ENCODE measurements at places on chromosomes 4 and X.

- DNase-seq = peak; percentile 55
These were observed 118.2 kb upstream of the KIT start for GRCh38 chr4:54539500-54540029.

DNA sequence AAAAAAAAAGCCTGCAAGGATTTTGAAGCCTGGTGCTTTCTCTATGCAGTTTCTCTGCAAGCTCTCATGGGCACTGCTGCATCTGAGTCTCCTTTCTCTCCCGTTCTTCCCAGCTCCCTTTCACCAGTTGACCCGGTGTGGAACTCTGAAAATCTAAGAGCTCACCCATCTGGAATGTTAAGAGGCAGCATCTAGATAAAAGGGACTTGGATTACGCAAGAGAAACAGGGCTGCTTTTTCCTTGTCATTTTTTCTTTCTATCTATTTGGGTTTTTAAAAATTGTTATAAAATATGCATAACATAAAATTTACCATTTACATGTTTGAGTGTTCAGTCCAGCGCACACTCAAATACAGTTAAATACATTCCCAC, 95.2 kb upstream of the RPS6KA3 start:
- peak; percentile 66 for DNase-seq

DNA sequence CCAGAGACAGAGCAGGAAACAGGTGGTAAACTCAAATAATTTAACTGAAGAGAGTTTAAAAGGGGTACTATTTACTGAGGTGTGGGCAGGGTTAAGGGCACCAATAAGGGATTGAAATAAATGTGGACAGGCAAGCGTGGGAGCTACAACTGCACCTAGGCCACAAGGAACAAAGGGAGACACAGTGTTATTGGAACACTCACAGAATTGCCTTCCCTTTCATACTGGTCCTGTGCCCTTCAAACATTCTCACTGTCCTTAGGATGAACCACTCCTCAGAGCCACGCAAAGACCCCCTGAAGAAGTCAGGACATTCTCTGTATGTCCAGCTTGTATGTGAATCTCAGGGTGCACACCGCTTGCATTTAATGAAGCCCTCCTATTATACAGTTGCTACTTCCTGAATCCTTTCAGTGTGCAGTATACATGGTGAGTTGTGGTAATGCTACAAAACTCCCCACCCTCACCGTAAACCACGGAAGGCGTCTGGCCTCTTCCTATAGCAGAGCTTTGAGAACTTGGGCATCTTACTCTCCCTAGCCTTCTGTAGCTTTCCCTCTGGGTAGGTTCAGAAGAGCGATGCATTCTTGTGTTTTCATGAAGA, 9.6 kb upstream of the MRPL1 start:
- DNase-seq = no peak

DNA sequence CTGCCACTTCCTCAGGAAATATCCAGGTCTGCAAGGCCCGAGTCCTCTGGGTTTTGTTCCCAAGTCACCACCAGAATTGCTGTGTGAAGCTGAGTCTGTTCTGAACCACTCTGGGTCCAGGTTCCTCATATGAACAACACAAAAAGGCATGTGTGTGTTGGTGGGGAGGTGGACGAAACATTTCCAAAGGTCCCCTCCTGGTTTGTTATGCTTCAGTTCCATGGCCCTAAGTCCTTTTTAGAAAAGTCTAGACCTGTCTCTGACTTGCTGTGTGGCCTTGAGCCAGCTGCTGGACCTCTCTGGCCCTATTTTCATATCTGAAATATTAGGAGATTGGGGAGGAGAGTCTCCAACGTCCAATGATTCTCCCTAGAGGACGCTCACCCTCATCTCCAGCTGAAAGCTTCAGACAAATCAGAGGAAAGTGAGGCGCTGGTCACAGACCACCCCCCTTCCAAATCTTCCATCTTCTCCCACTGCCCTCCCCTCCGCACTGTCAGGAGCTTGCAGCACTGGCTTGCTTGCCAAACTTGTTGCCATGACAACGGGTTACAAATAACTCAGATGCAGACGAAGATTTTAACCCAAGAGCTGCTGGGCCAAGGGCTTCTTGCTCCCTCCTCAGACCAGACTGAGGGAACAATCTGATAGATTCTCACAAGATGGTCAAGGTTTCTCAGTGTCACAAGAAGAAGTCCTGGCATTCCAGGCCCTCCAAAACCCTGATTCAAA, 64.5 kb downstream of the SMC1A start:
- peak; percentile 26 for DNase-seq

- no peak for DNase-seq
These were observed 115.5 kb upstream of the ACSL4 start for GRCh38 chrX:109848461-109849050.

DNA sequence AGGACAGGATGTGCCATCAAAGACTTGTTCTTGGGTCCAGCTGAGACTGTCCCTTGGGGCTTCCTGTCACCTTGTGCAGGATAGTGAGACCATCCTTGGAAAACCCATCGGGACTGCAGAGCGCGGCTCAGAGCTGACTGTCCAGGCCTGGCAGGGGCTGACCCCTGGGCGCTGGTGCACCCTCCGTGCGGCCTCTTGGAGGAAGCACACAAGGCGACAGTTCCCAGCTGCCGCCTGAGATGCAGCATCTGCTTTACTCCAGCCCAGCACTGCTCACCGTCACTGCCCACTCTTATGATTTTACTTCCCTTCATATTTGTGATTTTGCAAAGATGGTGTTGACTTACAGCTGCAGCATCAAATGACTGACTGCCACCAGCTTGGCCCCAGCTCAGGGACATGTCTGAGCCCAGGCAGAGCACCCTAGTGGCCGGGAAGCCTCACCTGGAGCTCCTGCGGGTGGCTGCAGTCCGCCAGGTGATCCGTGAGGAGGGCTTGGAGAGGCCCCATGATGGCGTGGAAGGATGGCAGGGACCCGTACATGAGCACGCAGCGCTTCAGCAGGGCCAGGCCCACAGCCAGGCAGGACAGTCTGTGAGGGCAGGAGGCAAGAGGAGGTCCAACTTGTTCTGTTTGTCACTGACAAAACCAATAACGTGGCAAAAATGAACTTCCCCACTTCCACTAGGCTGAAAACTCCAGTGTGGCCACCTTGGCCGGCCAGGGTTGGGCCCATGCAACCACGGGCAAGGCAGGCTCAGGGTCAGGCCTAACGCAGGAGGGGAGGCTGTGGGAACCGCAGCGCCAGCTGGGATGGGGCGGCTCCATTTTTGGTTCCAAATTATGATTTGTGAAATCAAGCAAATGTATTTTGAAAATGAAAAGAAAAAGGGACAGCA, 21.8 kb downstream of the NOP14 start:
- no peak for DNase-seq

DNA sequence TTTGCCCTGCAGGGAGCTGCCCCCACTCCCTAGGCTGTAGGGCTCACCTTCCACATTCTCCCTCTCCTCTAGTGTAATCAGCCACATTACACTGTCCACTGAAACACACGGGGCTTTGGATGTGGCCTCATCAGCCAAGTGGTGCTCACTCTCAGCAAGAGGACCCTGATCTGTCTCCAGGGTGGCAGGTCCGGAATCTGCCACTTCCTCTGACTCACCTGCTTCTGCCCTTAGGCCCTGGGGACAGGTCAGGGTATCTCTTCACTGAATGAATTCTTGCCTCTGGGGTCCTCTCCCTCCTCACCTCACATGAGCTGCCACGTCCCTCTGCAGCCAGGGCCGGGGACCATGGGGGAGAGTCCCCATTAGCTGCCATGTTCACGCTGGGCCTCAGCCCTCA, 15.9 kb downstream of the ZNF41 start:
- DNase-seq = no peak

- DNase-seq = no peak
These were observed 13.4 kb upstream of the DHRSX start for GRCh38 chrX:2514131-2514530.

- DNase-seq = no peak
These were observed 60.1 kb downstream of the SH3RF1 start for GRCh38 chr4:169210504-169211118.

GRCh38 chr4:169131556-169132208, 121.6 kb upstream of the CBR4 start:
- DNase-seq = no peak

DNA sequence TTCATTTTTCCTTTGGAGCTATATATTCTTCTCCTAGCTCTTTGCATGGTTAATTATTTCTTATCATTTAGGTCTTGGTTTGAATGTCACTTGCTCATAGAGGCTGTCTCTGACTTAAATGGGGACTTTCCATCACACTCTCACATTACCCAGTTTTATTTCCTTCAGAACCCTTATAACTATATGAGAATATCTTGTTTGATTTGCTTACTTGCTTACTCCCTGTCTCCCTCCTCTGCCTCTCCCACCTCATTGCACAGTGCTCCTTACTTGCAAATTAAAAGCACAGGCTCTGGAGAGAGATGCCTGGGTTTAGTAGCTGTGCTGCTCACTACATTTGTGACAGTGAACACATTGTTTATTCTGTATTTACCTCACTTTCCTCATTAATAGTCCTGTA, 174.6 kb downstream of the SOWAHB start:
- peak; percentile 51 for DNase-seq

DNA sequence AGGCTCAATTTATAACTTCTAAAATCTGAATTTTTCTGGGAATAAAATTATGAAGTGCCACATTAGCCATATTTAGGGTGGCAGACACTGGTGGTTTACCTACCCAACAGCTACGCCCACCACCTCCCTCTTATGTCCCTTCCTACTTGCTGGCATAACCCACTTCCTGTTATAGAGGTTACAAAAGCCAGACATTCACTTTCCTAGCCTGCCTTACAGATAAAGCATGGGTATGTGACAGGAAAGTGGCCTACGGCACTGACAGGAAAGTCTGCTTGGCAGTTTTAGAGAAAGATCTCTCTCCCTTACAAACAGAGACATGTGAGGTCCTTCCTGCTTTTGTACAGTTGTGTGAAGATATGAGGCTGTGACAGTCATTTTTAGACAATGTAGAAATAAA, 12.4 kb downstream of the DDX53 start:
- DNase-seq = no peak

- no peak for DNase-seq
These were observed 46.5 kb upstream of the RELL1 start for GRCh38 chr4:37732526-37733186.

GRCh38 chr4:112453321-112453720, 62.7 kb downstream of the NEUROG2 start:
- DNase-seq = no peak

DNA sequence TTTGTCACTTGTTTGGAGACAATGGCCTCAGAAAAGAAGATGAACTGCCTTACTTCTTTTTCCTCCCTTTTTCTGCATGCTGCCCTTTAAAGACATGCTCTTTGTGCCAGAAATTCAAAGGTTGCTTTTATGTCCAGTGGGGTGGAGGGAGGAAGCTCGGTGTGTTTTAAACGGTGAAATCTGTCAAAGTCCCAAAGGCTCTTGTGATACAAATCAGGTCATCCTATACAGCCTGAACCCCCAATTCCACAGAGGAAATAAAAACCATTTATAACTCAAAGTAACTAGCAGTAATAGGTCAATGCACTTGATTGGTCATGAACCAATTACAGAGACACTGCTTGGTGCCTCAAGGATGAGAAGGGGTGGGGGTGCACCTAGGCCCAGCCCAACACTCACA, 339.3 kb upstream of the F9 start:
- DNase-seq = no peak

GRCh38 chr4:56465599-56466295, 1.7 kb upstream of the SRP72 start:
- peak; percentile 15 for DNase-seq

DNA sequence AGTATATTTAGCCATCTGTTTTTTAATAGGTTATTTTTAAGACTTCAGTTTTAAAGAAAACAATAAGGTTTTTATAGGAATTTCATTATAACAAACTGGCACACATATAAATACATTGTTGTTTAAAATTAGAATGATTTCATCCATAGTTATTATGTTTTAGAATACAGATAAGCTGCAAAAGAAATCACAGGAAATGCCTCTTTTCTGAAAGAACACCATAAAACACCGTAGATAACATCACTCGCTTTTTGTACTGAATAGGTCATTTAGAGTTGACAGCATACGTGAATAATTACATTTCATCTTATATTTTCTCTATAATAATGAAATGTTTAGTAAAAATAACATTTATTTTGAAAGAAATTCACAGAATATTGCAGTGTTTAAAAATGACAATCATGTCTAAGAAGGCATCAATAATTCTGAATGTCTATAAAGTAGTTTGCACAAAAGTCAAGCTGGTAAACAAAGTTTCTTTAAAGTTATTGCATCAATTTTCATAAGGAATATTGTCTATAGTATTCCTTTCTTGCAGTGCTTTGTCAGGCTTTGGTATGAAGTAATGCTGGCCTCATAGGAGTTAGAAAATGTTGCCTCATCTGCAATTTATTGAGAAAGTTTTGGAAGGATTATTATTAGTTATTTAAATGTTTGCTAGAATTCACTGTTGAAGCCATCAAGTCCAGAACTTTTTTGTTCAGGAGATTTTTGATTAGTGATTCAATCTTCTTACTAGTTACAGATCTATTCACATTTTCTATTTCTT, 17.9 kb upstream of the VEGFC start:
- DNase-seq = no peak

DNA sequence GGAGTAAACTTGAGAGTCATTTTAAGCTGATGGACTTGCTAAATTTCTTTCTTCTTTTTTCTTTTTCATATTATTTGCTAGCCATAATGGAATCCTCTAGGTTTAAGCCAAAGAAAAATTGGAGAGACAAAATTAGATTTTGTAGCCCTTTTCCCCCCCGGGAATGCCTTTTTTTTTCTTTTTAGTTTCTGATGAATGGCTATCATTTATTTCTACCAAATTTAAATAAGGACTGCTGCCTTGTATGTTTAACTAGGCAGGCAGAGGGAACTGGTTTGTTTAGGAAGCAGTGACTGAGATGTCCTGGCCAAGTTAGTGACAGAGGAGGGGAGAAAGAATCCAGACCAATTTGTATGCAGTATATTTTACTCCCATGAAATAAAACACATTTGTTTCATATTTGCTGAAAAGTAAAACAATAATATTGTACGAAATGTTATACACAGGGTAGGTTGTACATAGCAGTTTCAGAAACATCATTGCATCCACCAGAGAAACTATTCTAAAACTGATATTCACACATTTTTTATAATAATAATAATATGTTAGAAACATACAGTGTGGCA, 5.7 kb downstream of the PITX2 start:
- no peak for DNase-seq

DNA sequence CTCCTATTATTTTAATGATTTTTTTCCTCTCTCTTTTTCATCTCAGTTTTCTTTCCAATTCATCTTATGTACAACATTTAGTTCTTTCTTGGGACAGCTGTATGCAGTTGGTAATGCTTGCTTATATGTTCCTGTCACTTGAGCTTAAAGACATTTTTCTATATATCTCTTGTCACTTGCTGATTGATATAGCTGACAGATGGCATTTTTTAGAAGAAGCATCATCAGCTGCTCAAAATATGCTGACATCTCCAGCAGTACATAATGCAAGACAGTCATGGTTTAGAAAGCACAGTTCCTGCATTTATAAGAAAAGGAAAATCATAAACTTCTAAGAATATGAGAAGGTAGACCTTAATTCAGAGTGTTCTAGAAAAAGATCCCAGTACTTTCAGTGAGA, 56.5 kb downstream of the DCAF8L1 start:
- no peak for DNase-seq

GRCh38 chrX:111830571-111830970, 45.4 kb upstream of the TRPC5OS start:
- no peak for DNase-seq
